Midbrain (tissue), 1 donor: ENCODE measurements at places on chromosomes 7 and 10.
A peak's percentile ranks its signal among the peaks of the same experiment; 100 is the strongest.

GRCh38 chr7:35695473-35695850, 527 bp upstream of the HERPUD2 start:
- no peak for DNase-seq

- peak; percentile 5 for DNase-seq
These were observed 19.7 kb upstream of the BNIP3 start for GRCh38 chr10:132001238-132001972.

DNA sequence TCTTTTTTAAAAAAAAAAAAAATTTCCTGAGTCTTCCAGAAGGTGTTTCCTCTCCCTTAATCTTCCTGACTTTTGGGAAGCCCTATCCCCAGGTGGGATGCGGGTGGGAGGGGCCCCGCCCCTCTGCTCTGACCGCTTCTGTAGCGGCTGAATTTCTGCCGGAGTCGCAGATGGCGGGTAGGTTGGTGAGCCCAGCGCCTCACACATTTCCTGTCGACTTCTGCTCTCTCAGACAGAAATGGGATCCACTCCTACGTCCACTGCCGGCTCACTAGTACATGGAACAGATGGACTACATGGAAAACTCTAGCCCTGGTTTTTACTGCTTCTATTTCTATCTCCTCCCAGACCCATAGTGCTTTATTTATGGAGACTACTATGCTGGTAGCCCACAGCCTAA, 90.9 kb downstream of the NEUROD6 start:
- DNase-seq, result no peak

DNA sequence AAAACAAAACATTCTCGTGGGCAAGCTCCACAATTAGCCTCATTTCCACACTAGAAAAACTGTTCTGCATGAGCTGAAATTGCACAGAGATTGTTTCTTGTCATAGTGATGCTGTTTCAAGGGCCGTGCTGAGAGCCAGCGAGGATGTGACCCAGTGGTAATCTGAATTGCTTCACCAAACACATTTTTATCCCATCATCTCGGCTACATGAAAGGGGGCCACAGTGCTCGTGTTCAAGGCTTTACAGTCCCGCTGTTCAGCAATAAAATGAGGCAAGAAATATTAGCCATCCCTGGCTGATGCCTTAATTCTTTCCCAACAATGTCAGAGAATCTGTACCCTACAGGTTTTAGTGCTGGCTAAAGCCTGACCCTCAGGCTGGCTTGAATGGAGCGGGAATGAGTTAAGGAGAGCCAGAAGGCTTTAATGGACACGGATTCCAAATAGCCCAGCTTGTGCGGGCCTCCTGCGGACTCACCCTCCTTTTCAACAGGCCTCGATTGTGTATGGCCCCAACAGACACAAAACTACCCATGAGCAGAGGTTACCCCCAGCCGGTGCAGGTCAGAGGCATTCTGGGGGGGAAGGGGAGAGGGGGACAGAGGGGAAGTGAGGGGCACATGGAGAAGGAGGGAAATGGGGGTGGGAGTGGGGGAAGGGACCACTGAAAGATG, 2.0 kb upstream of the GDF10 start:
- no peak for DNase-seq

GRCh38 chr10:86310702-86311101, 55.9 kb downstream of the GRID1 start:
- DNase-seq, result no peak

- DNase-seq, result peak; percentile 6
These were observed 6.2 kb upstream of the MBL2 start for GRCh38 chr10:52778511-52779392.

GRCh38 chr7:69411018-69411417, 187.3 kb upstream of the AUTS2 start:
- no peak for DNase-seq
